Stimulated activated CD4-positive, alpha-beta T cell treated with anti-CD3 and anti-CD28 coated beads, Interleukin-1b, Interleukin-23, amount 100 ng/mL, for 1 hour (primary cell): ENCODE measurements at places on chromosomes 7 and 10.

DNA sequence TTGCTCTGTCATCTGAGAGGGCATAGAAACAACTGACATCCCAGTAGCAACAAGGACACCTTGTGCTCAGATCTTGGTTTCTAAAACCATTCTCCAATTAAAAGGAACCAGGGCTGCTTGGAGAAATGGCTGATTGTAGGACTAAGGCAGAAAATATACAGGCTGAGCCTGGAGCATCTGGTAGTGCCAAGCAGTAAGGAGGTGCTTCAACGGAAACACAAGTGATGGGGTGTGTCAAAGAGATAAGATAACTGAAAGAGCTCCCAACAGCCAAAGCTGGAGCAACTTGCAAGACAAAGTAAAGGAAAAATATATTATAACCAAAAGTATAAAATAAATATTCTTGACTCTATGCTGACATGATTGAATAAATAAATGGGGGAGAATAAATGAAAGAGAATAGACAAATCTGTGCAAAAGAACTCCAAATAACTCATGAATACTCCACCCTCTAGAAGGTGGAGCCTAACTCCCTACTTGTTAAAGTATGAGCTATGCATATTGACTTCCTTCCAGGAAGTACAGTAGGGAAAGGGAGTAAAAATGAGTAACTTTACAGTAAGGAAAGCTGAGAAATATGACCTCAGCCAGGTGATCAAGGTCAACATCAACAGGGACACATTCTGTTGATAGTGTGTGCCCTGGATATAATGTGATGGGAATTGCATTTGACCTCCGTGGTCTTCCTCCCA lies 162.4 kb downstream of the NOC3L start:
- no peak for DNase-seq

- DNase-seq = no peak
Observed at GRCh38 chr7:79949778-79950177, 184.9 kb upstream of the GNAI1 start.

DNA sequence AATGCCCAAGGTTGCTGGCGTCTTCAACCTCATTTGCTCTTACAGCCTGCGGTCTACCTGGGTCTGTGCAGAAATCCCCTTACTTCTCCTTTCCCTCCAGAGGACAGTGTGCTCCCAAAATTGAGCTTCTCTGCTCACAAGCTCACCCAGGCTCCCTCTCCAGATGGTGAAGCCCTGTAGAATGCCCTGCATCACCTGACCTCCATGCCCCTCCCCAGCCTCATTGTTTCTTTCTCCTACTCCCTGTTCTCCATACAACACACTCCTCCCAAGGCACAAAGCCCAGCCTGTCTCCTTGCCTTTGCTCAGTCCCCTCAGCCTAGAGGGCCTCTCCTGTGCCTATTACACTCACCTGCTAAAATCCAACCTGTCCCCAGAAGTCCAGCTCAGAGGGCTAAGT lies 3.5 kb downstream of the CRHR2 start:
- DNase-seq = no peak

- no peak for DNase-seq
Observed at GRCh38 chr10:7444551-7445121, 33.8 kb upstream of the SFMBT2 start.

GRCh38 chr7:77855371-77856083 lies 57.0 kb downstream of the PHTF2 start:
- DNase-seq = no peak

DNA sequence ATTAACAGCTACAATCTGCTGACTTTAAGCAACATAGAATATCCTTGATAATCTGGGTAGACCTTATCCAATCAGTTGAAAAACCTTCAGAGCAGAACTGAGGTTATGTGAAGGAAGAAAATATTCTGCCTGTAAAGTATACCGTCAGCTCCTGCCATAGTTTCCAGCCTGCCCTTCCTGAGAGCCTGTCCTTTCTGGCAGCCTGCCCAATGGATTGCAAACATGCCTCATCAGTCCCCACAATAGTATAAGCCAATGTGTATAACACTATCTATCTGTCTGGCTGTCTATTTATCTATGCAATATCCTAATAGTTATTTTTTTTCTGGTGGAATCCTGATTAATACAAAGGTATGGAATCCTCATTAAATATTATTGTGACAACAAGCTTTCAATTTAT lies 489.2 kb upstream of the KCND2 start:
- DNase-seq = no peak

DNA sequence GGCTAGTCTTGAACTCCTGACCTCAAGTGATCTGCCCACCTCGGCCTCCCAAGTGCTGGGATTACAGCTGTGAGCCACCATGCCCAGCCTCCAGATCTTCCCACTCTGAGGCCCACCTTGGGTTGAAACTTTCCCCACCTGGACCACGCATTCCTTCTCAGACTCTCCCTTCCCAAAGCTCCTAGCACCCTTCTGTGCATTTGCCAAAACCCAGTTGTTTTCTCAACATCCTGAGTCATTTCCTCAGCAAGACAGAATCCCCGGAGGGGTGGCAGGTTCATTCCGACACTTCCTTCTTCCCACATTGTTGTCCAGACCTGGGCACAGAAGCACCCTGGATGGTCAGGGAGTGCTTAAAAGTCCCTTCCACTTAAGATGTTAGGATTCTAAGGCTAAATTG lies 28.9 kb downstream of the BAG3 start:
- no peak for DNase-seq

DNA sequence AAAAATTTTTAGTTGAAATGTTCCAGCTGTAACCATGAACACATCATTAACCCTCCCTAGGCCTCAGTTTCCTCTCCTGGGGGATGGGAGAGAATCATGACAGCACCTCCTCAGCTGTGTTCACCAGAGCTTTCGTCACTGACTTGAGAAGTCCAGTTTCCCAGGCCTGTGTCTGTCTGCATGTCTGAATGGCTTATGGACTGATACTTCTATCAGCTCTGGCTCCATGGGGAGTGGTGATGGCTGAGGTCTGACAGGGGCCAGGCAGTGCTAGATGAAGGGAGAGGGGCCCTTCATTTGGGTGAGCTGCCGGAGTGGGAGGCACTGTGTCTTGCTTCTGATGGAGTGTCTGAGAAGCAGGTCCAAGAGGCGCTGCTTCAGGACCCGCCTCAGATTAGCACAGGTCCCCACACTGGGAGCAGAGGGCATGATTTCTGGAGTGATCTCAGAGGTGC lies 192.9 kb downstream of the PTPN20 start:
- DNase-seq = no peak

GRCh38 chr10:34666008-34666704 lies 148.9 kb downstream of the PARD3 start:
- DNase-seq = no peak

DNA sequence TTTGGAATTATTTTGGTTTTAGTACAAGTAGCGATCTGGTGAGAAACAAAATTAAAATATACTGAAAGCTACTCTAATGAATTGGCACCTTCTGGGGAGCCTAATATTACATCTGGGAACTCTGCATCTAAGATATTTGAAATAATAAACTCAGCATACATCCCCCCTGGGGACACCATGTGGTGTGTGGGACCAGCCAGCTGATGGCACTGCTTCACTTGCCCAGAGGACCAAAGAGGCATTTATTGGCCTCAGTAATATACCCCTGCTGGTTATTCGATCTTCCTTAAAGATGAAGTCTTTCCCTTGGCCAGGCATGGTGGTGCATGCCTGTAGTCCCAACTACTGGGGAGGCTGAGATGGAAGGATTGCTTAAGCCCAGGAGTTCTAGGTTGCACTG lies 195.1 kb upstream of the AUTS2 start:
- DNase-seq = no peak

DNA sequence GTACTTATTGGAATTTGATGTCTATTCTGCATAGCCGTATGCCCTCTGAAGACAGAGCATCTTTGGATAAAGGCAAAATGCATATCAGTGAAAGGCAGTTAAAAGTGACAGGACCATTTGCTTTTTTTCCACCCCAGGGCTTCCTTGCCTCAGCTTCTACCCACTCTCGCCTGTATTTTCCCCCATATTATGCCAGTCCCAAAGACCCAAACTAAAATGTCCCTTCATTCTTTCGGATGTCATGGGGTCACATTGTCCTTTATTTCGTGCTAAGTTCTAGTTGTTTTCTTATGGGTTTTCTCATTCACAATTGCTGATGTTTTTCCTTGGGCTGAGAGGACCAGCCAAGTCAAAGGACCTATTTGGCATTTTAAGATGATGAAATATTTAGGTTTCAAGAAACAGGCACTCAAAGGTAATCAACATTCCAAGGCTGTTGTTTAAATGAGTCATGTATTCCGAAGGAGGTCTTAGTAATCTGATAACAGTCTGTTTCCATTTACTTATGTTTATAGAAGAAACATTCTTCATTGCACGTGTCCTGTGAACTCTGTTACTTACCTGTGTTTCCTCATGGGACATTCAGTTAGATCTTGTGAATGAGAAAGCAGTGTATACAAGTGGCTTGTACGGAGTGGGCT lies 74.1 kb downstream of the DNAH11 start:
- DNase-seq = no peak

DNA sequence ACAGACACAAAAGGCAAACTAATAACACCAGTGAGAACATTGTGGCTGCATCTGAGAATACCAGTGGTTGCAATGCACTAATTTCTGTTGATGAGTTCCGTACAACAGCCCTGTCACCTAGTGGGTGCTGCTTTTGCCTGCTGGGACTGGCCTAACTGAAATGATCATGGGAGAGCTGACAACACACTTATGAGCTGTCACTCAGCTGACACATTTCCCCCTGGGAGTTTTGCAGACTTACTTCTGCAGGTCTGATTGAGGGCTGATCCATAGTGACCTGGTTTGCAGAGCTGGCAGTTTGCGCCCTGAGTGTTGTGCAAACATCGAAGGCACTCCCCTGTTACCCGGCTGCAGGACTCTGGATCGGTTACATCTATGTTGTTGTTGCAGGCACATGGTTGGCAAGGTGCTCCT lies 60.6 kb upstream of the LAMB1 start:
- DNase-seq = no peak

DNA sequence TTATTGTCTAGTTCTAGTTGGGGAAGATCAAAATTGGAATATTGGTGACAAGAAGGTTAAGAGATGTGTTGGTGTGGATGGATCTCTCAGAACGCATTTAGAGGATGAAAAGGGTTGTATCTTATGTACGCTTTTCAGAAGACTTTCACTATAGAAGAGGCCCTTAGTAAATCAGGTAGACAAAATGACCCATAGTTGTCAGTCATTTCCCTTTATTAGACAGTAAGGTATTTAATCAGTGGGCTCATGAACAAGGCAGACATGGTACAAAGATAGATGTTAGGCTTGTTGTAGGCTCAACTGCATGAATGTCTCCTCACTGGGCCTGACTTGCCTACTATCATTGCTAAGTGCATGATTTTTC lies 359.2 kb downstream of the PHF14 start:
- DNase-seq = no peak

DNA sequence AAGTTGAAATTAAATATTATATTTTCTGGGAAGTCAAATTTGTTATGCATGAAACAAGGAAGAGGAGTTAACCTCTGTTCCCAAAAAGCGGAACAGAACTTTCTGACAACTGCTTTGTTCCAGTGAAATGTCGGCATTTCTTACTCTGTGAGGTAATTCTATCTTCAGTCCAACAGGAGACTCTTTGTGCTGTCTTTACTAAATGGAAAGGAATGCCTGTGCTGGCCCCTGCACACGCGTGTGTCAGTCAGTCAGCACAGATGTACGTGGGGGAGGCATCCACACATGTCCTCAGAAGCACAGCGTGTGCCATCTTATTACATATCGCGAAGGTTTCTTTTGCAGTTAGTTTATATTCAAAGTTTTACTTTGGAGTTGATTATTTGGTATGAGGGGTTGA lies 37.5 kb downstream of the NET1 start:
- no peak for DNase-seq

DNA sequence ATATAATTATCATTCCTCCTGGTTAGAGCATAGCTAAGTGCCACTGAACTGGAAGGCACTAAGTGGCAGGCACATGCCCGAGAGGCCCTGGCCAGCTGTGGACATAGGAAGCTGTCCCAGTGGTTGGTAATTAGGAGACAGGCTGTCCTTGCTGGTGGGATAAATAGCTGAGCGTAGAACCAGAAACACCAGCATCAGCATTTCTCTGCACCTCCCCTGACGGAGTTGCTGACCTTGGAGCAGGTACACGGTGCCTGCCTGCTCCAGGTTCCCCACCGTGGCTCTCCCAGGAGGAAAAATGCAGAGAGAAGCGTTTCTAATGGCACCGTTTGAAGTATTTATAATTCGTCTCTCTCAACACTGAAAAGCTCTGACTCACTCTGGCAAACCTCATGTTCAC lies 5.6 kb upstream of the ABLIM1 start:
- DNase-seq = no peak

DNA sequence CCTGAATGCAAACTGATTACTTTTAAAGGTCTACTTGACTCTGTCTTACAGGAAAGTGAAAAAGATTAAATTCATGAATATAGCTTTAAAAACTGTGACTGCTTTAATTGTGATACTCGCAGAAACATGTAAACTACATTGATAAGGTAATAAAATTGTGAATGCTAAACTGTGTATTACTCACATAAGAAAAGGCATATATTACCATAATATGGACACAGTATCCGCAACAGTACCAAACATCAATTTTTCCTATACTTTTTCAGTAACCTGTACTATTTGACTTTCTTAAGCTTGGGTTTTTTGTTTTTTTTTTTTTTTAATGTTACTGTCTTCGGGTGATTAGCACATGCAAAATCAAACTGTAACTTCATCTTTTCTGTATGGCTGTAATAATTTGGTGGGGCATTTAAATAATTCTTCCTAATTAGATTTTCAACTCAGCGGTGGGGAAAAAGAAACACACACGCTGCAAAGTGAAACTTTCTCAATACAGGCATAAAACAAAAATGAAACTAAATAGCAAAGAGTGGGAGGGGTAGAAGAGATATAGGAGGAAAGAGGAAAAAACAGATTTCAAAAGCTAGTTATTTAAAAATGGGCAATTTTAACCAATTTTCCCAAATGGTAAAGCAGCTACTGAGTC lies 23.2 kb downstream of the NT5C3A start:
- DNase-seq = no peak

DNA sequence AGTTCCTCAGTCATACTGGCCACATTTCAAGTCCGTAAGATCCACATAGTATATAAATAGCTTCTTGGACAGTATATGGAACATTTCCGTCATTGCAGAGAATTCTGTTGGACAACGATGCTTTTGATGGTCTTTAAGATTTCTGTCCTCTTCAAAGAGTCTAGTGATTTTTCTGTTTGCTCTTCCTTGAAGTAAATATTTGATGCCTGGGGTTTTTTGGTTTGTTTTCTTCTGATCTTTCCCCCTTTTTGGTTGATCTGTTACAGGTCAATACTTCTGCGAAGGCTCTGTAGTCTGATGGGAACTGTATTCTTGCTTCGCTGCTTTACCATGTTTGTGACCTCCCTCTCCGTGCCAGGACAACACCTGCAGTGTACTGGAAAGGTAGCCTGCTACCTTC lies 42.3 kb upstream of the VDAC2 start:
- DNase-seq = no peak

- DNase-seq = no peak
Observed at GRCh38 chr10:80273523-80274170, 15.8 kb downstream of the MAT1A start.

GRCh38 chr7:27000496-27000895 lies 95.3 kb downstream of the HOXA1 start:
- DNase-seq = no peak

DNA sequence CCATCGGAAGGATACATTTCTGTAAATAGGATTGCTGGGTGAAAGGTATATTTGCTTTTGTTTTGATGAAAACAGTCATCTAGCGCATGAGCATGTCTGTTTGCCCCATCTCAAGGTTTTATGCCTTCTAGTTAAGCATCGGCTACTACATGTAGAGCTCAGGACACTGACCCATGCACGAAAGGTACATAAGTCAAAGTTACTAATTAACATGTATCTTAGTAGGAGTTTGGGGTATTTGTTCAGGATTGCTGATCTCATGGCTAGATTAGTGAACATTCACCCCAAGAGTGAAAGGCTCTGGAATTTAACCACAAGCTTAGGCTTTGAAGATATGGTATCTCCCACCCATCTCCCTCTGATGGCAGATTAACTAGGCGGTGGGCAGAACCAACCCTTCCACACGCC lies 91.5 kb downstream of the RBM20 start:
- no peak for DNase-seq
